ENCODE measurements at places on chromosomes 1 and 21.

GRCh38 chr1:66933887-66934700 is 9.3 kb downstream of the MIER1 start:
- no peak for DNase-seq

DNA sequence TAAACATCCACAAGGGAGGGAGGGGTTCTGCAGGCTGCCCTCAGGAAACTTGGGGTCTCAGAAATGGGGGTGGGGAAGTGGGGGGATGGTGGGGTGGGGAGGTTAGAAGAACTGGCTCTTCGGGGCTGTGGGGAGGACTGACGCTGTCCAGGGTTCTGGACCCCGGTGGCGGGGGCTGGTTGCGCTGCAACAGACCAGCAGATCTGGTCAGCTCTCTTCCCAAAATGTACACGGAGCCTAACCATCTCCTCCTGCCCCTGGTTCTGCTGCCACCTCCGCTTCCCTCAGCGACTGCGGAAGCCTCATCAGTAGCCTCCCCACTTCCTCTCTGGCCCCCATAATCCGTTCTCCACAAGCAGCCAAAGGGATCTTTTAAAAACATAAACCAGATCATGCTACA is 29.3 kb upstream of the C1QA start:
- DNase-seq, result no peak

DNA sequence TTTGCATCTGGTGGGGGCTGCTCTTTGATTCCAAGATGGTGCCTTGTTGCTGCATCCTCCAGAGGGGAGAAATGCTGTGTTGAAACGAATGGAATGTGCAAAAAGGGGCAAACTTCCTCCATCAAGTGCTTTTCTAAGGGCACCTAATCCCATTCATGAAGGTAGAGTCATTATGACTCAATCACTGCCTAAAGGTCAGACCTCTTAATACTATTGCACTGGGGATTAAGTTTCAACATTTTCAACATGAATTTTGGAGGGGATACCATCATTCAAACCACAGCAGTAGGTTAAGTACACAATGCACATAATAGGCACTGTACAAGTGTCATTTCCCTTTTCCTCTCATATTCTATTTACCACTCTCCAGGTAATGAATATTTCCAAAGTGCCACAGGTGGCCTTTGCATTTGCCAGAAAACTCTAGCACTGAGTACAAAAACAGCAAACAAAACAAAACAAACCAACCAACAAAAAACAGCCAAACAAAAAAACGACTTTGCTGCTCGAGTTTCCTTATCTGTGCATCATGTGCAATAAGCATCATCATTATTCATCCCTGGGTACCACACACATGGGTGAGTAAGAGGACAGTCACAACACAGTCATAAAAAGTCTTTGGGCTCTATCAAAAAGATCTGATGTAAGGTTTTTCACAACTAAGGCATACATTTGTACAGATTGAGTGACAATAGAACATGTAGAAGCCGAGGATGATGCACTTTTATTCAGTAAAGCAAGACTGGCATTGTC is 42.5 kb downstream of the IFI44 start:
- DNase-seq, result no peak

DNA sequence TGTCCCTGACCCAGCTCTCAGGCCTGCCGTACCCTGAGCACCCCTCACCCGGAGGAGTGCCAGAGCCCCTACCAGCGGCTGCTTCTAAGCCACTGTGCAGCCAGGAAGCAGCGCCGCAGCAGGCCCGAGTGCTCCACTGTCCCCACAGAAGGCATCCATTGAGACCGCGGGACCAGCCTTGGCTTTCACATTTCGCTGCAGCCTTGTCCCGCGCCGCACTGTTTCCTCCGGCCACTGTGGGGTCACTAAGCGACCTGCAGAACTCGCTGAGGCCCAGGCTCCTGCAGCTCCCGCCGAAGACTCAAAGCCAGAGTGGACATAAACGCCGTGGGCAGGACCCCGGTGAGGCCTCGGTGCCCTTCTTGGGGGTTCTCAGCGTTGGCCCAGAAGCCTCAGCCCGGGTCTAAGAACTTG is 3.0 kb downstream of the ALX3 start:
- no peak for DNase-seq

GRCh38 chr1:61757950-61758349 is 15.7 kb downstream of the PATJ start:
- DNase-seq, result peak; percentile 16

GRCh38 chr1:12220890-12221289 is 8.9 kb upstream of the VPS13D start:
- DNase-seq, result no peak

DNA sequence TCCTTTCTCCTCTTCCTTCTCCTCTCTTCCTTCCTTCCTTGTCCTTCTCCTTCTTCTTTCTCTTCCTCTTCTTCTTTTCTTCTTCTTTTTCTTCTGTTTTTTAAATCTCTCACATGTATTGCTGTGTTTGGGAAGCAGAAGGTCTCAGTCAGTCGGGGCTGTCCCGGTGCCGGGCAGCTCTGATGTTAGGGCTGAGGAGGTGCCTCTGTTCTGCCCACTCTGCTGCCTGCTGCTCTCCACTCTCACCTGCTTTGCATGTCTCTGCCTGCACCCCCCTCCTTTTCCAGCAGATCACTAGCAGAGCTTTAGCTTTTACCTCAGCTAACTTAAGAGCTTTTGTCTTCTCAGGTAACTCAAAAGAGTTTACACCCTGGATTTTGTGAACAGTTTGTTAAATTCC is 276.6 kb downstream of the CHRM3 start:
- no peak for DNase-seq

- peak; percentile 36 for DNase-seq
Measured at GRCh38 chr21:35273333-35273732, 224.2 kb upstream of the RUNX1 start.

GRCh38 chr1:101346419-101346818 is 109.6 kb downstream of the S1PR1 start:
- no peak for DNase-seq

All from muscle of leg (tissue), 16 donors.